D721Med (cell line): ENCODE measurements at places on chromosomes 3 and 15.

GRCh38 chr3:5222283-5223005 is 34.9 kb downstream of the EDEM1 start:
- no peak for DNase-seq

DNA sequence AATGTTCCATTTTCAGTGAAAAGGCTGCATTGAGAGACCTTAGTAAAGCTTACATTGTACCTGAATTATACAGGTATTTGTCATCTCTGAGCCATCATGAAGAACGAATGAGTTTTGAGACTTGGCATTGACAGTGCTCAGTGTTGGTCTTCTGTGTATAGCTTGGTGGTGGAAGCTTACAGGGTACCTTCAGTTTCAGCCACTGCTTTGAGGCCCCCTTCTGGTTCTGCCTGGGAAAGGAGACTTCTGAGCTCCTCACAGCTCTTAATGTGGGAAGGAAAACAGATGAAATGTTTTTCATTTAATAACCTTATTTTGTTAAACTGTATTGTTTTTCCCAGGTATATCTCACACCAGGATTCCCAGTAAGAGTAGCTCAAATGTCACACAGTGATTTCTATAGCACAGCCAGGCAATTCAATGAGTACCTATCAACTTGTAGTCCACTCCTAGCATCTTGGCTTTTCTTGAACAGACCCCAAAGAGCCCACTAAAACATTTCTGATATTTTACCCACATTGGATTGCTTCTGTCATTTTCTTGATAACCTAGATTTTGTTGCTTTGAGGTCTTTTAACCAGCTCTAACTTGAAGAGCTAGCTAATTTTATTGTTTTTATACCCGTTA is 5.6 kb downstream of the SERPINI1 start:
- no peak for DNase-seq

DNA sequence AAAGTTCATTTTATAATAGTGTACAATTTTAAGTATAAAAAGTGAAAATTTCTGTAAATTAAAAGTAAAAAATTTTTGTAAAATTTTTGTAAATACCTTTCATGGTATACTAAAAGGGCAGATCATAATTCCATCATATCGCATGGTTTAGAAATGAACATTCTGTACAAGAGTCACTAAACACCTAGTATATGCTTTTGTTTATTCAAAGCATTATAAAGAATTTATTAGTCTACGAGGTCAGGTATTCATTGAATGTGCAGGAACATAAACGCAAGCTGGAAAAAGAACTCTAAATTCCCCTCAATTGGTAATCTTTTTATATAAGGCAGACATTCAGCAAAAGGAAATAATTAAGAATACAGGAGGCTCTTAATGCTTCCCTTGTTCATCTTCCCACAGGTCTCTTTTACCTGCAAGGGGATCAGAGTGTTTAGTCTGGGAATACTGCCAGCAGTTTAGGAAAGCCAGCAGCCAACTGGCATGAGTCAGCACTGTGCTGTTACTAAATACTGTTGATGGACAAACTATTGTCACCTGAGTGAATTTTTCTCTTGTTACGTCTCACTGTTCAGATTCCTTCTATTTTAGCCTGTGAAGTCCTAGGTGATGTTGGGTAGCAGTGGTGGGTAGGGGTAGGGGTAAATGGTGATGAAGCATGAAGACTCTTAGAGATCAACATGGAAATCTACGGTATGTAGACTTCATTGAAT is 70.1 kb downstream of the UQCC5 start:
- no peak for DNase-seq

GRCh38 chr15:73865904-73866303 is 7.5 kb upstream of the TBC1D21 start:
- no peak for DNase-seq

DNA sequence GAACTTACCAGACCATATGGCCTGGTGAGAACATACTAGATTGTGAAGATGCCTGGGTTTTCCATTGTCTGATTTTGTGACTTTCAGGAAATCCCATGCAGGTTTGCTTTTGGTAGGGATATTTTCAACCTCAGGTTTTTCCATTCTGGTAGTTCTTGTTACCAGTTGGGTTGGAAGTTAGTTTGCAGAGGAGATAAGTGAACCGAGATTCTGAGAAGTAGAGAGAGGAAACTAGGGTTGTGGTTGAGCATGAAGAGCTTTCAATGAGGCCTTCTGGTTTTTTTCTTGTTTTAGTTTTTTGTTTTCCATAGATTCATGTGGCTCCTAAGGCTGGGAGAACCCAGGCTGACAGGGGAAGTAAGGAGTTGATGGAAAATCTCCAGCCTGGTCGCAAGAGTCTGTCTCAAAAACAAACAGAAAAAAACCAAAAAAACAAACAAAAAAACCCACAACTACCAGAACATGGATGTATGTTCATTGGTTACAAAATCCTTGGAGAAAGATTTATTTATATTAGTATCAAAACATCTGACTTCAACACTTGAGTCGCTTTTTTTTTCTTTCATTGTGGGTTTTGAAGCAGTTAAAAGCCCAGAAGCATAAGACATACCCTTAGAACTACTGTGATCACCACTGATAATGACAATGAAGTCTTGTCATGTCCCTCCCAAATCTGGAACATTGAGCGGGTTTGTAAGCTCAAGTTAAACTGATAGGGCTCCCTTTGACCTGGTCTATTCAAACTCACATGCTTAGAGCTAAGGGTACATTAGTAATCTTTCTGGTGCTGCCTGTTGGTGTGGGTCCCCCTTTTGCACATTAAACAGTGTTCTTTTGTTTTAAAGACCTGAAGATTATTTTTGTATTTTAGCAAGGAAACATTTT is 3.2 kb downstream of the GPR171 start:
- DNase-seq = no peak

GRCh38 chr3:58529516-58530353 is 7.3 kb downstream of the ACOX2 start:
- peak; percentile 66 for DNase-seq

- no peak for DNase-seq
These were observed 7.2 kb downstream of the PLA1A start for GRCh38 chr3:119604878-119605277.

- DNase-seq = no peak
These were observed 47.5 kb downstream of the FOXL2 start for GRCh38 chr3:138899351-138899991.
